HAP-1 (cell line): ENCODE measurements at places on chromosomes 7 and 10.

DNA sequence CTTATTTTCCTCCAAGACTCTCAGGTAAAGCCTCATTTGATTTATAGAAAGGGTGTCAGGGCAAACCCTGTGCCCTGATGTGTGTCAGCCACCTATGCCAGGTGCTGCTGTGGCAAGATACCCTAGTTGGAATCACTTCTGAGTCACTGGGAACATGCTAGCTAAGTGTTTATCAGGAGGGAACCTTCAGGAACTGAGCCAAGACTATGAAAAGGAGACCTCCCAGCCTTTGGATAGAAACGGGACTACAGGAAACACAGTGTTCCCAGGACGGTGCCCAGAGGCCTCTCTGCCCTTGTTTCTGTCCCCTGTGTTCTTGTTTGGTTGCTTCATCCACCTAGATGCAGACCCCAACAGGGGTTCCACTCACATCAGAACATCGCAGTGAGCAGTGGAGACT, 28.5 kb downstream of the CNNM1 start:
- DNase-seq, result no peak

DNA sequence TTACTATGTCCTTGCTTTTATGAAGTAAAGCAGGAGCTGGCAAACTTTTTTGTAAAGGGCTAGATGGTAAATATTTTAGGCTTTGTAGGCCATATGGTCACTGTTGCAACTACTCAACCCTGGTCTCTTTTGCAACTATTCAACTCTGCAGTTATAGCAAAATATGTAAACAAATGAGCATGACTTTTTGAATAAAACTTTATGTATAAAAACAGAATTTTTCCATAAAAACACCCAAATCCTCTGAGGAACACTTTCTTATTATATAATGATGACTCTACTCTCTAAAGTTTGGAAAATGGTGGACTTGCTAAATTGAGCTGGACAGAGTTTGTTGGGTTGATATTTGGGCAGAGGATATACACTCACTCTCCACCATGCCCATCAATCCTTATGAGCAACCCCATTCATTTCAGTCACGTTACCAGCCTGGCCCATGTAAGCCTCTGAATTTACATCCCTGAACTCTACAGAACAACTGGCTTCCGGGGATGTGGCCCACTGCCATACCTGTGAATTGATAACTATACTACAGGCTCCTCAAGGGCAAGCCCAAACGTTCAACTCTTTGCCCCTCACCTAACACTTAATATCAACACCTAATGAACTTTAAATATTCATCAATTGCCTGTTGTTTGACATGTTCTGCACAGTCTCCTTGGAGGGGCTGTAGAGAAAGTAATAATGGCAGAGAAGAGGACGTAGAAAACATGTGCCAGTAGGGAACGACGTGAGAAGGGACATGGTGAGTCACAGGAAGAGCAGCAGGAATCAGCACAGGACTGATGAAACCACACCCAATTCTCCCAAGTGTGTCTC, 37.6 kb downstream of the SGMS1 start:
- DNase-seq, result no peak

DNA sequence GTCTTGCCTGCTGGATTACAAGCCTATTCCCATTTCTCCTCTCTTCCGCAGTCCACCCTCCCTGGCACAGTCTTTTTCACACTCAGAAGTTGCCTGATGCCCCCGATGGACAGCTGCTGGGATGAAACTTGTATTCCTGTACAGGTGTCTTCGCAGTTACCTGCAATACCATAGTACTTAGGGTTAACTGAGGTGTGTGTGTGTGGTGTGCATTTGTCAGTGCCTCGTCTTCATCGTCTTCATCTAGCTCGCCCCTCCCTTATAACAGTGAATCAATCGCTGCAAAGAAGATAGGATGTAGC, 11.0 kb downstream of the NXPH1 start:
- no peak for DNase-seq

DNA sequence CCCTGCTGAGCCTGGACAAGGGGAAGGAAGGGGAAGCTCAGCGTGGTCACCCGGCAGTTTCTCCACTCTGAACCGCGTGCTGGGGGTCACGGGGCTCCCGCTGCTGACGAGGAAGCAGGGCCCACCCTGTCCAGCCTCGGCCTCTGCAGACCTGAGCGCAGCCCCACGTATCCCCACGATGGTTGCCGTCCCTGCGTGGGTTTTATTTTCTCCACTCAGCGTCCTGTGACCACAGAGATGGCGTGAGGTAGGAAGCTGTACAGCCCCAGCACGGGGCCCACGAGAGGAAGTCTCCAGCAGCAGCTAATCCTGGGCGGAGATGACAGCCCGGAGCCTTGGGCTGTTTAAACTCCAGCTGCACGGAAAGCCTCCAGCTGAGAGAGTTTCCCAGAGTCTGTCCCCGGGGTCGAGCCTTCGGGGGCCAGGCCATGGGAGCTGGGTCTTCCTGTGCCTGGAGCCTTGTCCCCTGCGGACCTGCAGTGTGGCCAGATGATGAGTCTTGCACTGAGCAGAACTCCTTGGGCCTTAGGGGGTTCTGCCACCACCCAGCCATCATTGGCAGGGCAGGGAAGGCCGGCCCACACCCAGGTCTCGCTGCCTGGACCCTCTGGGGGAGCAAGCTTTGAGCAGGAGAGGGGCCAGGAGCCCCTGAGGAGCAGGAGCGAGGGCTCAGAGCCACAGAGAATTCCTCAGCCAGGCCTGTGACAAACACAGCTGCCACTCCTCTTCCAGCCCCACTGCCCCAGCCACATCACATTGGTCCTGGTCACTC, 72.8 kb upstream of the FAM20C start:
- DNase-seq, result no peak

DNA sequence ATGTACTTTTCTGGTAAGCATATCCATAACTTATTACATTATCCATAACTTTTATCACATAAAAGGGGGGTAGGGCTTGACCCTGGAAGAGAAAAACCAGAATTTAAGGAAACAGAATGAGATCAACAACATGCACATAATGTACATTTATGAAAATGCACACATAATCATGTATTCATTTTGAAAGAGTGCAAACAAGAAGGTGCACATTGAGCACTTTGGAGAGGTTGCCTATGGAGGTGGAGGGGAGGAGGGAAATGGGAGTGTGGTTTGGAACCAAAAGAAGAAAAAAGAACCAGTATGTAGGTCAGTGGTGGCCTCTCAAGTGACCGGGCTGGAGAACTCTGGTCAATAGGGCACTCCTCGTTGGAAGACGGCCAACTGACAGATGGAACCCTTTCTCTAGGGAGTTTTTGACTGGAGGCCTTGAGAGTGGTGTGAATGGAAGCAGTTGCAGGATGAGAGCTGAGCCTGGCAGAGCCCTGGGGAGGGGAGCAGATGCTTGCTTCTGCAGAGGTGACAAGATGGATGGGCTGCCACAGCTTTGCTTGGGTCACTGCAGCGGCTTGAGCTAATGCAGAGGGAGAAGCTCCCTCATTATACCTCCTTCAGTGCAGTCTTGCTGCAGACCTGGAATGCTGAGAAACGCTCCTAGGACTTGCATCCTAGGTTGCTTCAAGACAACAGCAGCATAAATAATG, 192.7 kb downstream of the SEC23IP start:
- DNase-seq, result no peak

DNA sequence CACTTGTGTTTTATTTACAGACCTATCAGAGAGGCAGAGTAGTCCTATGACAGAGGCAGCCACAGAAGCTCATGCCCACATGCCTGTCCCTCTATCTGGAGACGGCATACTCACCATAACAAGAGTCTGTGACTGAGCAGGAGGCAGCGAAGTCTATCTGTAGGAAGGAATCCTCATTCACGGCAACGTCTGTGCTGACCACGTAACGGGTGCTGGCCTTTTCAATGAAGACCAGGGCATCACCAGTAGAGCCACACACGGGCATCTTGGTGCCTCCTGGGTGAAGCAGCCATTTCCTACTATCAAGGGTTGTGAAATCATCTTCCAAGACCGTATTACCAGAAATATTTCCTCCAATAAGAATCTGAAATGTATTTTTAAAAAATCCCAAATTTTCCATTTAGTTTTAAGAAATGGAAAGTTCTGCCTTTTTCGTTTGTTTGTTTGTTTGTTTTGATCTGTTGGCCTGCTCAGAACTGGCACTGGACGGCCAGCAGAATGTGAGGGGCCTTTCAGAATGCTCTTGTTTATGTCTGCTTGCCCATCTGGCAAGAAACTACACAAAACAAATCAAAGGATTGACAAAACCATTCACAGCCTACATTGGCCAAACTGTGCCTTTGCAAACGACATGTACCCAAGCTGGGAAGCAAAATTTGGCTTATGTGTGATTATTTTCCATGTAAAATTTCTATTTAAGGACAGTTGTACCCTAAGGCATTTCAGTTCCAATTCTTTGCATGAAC, 93.1 kb upstream of the SLC26A5 start:
- no peak for DNase-seq

GRCh38 chr10:31345886-31346285, 26.9 kb downstream of the ZEB1 start:
- DNase-seq, result no peak

GRCh38 chr7:44470135-44470479, 20.4 kb downstream of the NUDCD3 start:
- DNase-seq, result no peak

GRCh38 chr10:11183015-11183414, 165.3 kb downstream of the CELF2 start:
- DNase-seq, result no peak

GRCh38 chr10:87092861-87093631, 1.6 kb downstream of the GLUD1 start:
- peak; percentile 77 for DNase-seq

- DNase-seq, result no peak
Observed at GRCh38 chr10:77577666-77578229, 59.9 kb downstream of the KCNMA1 start.

DNA sequence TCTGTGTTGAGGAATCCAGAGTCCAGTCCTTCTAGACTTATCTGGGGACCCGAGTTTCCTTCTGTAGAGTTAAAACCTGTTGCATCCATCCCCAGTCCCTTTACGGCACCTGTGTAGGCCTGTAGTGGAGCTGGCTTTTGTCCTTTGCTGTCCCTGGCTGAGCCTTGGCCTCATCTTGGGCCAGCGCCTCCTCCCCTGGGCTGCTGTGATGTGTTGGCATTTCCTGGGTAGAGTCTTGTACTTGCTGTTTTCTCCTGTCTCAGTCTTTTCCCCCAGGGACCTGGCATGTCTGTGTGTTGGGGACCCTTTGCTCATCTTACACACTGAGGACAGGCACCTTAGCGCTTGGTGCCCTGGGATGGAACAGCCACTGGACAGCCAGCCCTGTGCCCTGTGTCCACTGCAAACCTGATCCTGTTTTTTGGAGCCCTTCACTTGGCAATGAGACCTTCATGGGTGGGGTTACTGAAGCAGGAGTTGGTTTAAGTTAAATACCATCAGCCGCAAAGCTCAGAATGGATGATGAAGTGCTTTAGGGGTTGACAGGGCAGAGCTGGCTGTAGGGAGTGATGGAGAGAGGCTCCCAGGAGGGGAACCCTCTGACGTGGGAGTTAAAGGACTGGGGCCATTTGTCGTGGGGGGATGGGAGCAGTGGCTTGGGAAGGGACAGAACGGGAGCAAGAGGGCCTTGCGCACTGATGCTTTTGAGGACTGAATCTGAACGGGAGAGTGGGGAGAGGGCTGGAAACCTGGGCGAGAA, 50.9 kb downstream of the CUX1 start:
- DNase-seq, result no peak

DNA sequence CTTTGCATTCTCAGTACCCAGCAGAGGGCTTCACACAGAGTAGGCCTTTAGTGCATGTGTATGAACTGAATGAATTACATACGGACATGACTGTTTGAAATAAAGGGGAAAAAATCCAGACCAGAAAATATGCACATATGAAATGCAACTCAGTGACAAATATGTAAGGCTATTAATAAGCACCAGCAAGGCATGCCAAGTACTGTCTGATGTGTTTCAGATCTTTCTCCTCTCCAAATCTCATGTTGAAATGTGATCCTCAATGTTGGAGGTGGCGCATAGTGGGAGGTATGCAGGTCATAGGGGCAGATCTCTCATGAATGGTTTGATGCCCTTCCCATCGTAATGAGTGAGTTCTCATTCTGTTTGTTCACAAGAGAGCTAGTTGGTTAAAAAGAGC, 87.3 kb upstream of the TOMM7 start:
- DNase-seq, result no peak

DNA sequence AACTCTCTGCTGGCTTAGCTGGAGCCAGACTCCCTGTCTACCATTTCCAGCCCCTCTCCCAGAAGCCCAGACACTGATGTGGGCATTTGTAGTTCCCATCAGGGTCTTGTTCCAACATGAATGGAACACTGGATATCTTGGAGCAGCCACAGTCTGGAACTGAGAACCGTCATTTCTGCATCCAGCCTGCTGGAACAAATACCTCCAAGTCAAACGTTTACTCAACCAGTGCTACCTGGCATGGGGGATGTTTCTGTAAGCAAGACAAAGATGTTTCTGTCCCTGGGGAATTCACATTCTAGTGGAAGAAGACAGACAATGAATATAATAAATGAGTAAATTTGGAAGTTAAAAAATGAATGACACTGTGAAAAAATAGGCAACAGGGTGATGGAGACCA, 70.8 kb upstream of the ZNF438 start:
- no peak for DNase-seq

DNA sequence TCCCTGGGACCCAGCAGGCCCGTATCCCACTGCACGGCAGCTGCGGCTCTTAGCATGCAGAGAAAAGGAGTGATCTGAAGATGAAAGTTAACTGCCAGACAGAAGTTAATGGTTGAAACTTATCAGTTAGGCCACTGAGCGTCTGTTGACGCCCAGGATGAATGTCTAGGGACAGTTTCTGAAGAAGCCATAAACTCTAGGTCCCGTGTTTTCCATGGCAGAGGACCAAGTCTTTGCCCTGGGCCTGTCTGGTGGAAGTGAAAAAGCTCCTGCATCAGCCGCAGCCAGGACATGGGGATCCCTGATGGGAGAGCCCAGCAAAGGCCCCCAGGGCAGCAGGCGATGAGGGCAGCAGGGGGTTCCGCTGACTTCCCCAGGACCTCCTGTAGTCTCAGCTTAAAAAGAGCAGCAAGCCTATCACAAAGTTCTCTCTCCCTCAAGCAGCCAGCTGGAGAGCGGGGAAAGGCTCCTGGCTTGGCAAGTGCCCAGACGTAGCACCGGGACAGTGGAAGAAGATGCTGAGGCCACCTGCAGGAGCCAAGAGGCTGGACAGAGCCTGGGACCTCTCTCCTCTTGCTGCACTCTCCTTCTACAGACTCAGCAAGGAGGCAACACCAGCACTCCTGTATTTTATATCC, 79.6 kb downstream of the TNS3 start:
- DNase-seq, result no peak

- no peak for DNase-seq
Observed at GRCh38 chr10:105473170-105473569, 832.1 kb downstream of the SORCS3 start.

GRCh38 chr7:17912050-17912449, 28.2 kb downstream of the SNX13 start:
- DNase-seq, result no peak

GRCh38 chr10:73366381-73367298, 8.0 kb upstream of the CFAP70 start:
- DNase-seq, result no peak
